ENCODE measurements at places on chromosomes 6 and 20.

GRCh38 chr6:163444077-163444476 lies 29.6 kb downstream of the QKI start:
- DNase-seq: no peak

DNA sequence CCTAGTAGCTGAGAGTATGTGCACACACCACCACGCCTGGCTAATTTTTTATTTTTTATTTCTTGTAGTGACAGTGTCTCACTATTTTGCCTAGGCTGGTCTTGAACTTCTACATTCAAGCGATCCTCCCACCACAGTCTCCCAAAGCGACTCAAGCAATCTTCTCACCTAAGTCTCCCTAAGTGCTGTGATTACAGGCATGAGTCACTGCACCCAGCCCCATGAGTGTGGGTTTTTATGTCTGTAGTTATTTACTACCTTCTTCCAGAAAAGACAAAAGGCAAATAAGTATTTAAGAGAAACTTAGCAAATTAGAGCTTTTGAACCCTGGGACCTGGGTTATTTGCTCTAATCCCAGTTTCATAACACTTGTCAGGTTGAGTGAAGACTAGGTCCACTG lies 92.3 kb upstream of the HCRTR2 start:
- no peak for DNase-seq

GRCh38 chr6:109874621-109875020 lies 103.5 kb upstream of the GPR6 start:
- DNase-seq: no peak

DNA sequence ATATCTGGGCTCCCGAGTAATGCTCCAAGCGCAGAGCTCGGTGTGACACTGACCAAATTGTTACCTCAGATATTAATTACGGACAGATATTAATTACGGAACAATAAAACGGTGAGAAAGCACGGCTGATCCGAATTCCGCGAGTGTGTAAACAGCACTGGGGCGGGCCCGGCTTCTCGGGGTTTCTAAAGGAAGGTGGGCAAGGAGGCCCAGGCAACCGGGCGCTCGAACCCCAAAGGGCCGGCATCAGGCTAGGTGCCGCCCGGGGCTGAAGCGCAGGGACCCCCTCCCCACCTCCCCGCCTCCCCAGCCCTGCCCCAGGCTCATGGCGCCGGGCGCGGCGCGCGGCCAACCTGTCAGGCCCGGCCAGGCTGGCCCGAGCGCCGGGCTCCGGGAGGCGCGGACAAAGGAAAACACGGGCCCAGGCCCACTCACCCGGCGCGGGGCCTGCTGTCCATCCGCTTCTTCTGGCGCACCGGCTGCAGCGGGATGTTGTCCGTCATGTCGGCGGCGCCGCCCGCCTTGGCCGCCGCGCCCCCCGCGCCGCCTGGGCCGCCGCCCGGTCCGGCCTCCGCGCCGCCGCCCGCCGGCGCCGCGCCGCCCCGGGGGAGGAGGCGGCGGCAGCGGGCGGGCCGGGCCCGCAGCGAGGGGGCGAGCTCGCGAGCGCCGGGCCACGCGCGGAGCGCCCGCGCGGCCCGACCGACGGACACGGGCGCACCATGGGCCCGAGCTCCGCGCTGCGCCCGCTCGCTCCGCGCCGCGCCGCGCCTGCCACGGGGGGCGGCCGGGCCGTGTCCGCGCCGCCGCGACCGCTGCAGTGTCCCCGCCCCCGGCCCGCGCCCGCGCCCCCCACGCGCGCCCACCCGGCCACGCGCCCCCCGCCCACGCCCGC lies at the start of gene ATP9A:
Gene ATP9A, minus strand, starts transcription at position 524 of the 892 bp plus-strand sequence. Its CDS starts 21 bp downstream, at position 503.
- DNase-seq: no peak

DNA sequence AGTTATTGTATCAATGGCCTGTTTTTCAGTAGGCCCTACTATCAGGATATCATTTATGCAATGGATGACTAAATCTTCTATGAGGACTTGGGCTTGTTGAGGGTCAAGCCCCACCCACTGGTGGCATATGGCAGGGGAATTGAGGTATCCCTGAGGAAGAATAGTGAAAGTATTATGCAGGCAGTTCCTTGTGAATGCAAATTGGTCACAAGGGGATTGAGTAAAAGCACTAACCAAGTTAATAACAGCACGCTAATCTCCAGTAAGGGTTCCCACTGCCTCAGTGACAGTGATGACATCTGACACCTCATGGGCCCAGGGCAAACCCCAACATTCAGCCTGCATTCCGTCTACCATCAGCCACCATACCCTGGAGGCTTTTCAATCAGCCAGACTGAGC lies 14.9 kb downstream of the BPIFA1 start:
- no peak for DNase-seq

DNA sequence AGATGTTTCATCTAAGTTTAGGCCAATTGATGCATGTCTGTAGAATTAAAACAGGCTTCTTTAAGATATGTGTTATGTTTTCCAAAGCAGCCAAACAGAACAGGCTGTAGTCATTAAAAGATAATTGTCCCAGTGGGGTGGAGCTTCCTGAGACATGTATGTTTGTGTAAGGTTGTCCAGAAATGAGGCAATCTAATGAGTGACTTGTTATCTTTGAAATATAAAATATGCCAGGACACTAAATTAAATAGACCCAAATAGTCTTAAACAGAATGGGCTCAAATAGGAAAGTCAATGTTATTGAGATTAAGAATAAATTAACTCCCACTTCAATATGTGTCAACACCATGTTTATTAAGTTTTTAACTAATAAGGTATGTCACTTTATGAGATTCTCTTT lies 204.7 kb upstream of the RNF217 start:
- no peak for DNase-seq

DNA sequence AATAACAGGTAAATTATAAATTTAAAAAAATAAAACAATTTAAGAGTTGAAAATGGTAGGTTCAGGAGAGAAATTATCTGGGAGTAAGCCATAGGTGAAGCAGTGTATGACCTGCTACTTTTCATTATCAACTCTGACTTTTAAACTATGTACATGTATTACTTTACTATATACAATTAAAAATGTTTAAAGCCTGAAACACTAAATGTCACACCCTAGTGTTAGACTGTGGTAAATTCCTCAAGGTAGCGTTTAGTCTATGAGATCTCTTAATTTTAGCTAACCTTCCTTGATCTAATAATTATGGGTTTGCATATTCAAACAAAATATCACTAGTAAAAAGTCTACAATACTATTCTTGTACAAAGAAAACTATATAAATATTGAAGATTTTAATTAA lies 22.3 kb upstream of the TBC1D32 start:
- no peak for DNase-seq

DNA sequence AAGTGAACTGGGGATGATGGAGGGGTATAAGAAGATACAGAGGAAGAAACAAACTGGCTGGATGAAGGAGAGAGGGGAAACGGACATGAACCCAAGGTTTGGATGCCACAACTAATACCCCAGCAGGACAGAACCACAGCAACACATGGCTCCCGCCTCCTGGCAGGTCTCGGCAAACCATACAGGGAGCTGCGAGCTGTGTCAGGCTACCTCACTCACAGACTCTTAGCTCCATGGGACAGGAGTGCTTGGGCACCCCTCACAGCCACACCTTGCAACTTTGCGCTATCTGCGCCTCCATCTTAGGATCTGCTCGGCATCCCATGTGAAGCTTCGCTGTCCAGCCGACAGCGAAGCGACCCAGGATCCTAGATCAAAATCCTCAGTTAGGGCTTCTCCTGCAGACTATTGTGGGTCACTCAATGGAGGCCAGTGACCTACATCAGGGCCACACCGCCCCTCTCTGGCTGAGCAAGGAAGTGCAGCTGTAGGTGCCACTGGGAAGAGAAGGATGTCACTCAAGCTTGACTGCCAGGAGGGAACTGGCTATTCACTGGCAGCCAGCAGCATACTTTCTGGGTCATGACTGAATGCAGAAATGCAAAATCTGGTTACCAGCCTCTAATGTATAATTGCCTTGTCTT lies 174.4 kb upstream of the RIN2 start:
- peak; percentile 19 for DNase-seq

- no peak for DNase-seq
These were observed 10.6 kb downstream of the BFSP1 start for GRCh38 chr20:17520583-17520982.

DNA sequence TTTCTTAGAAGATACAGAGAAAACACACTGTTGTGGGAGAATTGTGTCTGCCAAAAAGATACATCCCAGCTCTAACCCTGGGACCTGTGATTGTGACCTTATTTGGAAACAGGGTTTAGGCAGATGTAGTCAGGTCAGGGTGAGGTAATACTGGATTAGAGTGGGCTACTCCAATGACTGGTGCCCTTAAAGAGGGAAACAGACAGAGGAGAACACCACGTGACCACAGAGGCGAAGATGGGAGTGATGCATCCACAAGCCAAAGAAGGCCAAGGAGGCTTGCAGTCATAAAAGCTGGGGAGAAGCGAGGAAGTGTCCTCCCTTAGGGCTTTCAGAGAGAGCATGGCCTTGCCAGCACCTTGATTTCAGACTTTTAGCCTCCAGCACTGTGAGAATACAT lies 35.6 kb downstream of the SLC52A3 start:
- no peak for DNase-seq

DNA sequence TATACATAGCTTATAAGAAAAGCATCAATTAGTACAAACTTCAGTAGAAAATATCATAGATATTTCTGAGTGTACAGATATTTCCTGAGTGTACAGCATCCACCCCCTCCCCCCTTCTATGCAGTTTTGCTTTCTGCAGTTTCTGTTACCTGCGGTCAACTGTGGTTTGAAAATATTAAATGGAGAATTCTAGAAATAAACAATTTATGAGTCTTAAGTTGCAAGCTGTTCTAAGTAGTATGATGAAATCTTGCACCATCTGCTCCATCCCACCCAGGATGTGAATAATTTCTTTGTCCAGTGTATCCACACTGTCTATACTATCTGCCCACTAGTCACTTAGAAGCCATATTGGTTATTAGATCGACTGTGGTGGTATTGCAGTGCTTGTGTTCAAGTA lies 15.8 kb upstream of the GPR63 start:
- DNase-seq: no peak

- no peak for DNase-seq
These were observed 169.6 kb downstream of the PLCB1 start for GRCh38 chr20:8301655-8302054.

GRCh38 chr6:5729813-5730517 lies 276.8 kb downstream of the NRN1 start:
- DNase-seq: no peak

- no peak for DNase-seq
These were observed at the start of gene SDC4 for GRCh38 chr20:45347936-45348778. Gene SDC4, minus strand, starts transcription at chr20:45348424. Its CDS starts 40 bp downstream, at chr20:45348384.

DNA sequence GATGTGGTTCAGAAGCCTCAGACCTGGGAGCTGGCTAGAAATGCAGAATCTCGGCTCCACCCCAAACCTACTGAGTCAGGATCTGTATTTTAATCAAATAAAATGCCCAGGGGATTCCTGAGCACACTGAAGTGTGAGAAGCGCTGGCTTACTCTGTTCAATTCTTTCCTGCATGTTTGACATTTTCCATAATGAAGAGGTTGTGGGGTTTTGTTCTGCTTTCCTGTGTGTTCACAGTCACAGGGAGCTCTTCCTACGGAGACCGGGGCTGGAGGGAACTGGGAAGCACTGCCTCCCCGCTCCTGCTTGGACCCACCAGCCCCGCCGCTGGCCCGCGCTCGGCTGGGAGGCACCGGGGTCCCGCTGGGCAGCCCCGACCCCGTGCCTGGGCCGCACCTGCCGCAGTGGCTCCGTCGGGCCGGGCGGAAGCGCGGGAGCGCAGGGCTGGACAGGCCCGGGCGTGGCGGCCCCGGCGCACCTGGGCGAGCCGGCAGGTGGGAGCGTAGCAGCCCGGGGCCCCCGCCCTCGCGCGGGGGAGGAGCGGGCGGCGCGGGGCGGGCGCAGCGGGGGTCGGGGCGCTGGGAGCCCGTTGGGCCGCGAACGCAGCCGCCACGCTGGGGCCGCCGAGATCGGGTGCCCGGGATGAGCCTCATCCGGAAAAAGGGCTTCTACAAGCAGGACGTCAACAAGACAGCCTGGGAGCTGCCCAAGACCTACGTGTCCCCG lies at the start of gene MAPK13:
Gene MAPK13, plus strand, starts transcription at position 573 of the 726 bp plus-strand sequence. Its CDS starts 70 bp downstream, at position 643.
- no peak for DNase-seq

DNA sequence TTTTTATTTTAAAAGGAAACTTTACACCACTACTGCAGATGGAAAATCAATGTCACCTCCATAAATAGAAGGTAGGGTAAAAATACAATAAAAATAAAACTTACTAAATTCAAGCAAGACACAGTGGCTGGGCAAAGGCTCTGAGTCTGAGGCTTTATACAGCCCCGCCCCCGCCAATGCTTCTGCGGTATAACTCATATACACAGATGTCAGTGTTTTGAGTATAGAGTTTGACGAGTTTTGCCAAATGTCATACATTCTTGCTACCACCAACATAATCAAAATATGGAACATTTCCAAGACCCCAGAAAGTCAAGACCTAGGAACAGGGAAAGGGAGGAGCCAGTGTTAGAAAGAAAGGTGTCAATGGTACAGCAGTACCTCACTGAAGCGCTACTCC lies 12.8 kb downstream of the NFATC2 start:
- no peak for DNase-seq

DNA sequence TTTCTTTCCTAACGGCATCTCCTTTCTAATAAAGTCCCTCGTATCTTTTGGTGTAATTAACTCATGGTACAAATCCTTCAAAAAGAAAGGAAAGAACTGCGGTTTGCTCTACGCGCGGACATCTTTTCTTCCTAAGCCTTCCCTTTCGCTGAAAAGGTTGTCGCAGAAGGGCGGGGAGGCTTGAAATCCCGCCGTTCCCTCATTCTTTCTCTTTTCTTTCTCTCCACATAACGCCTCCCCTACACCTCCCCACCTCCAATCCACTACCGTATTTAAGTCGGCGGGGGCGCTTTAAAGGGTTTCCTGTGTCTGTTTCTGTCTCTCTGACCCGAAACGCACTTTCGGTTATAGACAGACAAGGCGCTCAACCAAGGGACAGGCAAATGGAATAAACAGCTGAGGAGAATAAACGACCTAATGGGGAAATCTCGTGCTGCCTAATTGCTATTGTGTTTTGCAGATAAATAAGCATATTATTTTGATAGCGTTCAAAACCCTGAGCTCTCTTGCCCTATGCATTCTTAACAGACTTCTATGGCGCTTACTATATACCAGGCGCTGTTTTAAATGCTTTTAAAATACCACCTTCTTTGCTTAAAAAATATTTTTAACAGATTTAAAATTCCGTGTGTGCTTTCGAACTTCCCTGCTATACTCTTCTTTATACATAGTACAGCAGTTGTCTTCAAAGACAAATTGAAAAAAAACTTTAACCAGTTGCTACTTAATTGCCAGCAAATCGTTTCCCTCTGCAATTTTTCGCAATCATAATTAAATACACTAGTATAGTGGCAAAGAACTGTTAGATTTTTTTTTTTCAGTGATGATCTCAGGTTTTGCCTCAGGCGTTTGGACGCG lies 2.5 kb upstream of the HEY2 start:
- DNase-seq: no peak

- DNase-seq: no peak
These were observed 252.9 kb upstream of the MAN1A1 start for GRCh38 chr6:119602215-119603178.

DNA sequence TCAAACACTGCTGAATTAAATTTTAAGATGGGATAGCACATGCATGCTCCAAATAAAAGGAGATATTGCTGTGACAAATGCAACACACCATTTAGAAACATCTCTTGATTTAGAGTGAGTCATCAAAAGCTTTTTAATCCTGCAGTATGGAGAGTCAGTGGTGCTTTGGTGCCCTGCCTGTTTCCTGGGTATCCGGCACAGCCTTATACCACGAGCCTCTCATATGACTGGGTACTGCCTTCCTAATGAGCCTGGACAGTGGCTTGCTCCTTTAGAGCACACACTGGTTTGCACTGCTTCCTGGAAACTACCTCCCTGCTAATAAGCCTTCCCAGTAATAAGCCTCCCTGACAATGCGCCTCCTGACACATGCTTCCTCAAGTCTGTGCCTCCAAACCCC lies 65.3 kb upstream of the KCNK16 start:
- no peak for DNase-seq

- no peak for DNase-seq
These were observed 1.3 kb upstream of the LIME1 start for GRCh38 chr20:63734946-63735858.
